ENCODE measurements at places on chromosomes 11 and 22. TPM values are rescaled to one million over a fixed set of nuclear protein-coding genes. Genes with fewer than 3 reads are reported as not detected.

DNA sequence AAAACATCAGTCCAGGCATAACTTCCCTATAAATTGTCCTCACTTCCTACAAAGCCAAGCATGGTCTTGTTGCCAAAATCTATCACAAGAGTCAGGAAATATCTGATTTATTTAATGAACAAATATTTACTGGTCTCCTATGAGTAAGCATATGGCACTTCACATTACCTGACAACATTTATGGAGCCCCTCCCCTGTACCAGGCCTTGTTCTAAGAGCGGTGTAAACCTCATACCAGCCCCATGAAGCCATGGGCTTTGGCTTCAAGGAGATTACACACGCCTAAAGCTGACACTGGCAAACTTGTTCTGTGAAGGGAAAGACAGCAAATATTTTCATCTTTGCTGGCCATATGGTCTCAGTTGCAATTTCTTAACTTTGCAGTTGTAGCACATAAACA, 43.0 kb upstream of the EIF3D start:
- no peak for DNase-seq

DNA sequence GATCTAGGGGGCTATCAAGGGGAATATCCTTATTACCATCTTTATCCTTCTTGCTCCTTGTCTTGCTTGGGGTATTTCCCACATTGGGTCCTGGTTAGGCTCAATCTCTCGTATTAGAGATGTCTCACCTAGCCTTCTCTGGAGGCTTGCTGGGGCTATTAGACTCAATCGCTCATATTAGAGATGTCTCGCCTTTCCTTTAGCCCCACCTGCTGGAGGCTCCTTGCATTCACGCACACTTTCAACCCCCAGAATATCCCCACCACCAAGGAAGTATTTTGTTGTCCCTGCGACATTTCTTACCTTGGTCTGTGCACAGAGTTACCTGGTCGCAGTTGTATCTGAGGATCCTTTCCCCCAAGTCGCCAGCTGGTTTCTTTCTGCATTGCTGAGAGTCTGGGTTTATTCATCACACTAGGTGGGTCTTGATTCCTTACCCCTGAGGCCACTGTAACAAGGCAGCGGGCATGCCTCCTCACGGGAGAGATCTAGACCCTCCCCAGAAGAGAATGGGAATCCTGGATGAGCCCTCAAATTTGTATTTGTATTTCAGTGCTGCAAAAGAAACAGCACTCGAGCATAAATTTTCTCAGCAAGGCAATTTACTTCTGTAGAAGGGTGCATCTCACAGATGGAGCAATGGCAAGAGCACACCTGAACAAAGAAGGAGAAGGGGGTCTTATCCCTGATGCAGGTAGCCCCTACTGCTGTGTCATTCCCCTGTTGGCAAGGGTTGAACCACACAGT, 15.9 kb upstream of the HYLS1 start:
- DNase-seq: no peak

DNA sequence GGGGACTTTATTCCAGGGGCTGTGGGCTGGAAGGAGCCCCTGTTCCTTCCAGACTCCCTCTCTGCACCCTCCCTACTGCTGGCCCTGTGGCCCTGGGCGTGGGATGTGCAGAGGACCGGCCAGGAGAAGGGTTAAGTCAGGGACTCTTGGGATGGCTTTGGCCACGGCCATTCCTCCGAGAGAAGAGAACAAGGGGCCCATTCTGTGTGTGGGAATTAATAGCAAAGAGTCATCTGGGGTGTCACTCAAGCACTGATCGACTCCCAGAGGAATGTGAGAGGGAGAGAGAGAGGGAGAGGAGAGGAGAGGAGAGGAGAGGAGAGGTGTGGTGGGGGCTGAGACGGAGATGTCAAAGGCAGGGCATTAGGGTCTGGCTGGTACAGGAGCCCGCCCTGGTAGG, 14.2 kb upstream of the SOX10 start:
- DNase-seq: no peak

DNA sequence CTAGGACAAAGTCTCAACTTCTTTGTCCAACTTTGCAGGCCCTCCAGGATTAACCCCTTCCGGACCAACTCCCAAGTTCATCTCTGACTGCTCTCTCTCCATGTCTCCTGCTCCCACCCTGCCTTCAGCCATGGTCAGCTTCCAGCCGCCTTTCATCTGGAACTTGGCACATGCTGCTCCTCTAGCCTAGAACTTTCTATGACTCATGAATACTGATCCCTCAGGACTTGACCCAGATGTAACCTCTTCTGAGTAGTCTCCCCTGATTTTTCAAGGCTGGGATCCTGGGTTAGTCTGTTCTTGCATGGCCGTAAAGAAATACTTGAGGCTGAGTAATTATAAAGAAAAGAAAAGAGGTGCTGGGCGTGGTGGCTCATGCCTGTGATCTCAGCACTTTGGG, 5.2 kb upstream of the SLC15A3 start:
- DNase-seq: no peak

The CAPN5 gene
- not detected for polyA plus RNA-seq

- DNase-seq: no peak
Measured at GRCh38 chr11:93540896-93541553, 2.2 kb downstream of the SMCO4 start.

GRCh38 chr11:103484545-103484944, 375.3 kb downstream of the DYNC2H1 start:
- no peak for DNase-seq

- no peak for DNase-seq
Measured at GRCh38 chr11:119691020-119691666, 37.9 kb downstream of the NECTIN1 start.

GRCh38 chr11:2662430-2663299, 37.1 kb downstream of the KCNQ1OT1 start:
- no peak for DNase-seq

DNA sequence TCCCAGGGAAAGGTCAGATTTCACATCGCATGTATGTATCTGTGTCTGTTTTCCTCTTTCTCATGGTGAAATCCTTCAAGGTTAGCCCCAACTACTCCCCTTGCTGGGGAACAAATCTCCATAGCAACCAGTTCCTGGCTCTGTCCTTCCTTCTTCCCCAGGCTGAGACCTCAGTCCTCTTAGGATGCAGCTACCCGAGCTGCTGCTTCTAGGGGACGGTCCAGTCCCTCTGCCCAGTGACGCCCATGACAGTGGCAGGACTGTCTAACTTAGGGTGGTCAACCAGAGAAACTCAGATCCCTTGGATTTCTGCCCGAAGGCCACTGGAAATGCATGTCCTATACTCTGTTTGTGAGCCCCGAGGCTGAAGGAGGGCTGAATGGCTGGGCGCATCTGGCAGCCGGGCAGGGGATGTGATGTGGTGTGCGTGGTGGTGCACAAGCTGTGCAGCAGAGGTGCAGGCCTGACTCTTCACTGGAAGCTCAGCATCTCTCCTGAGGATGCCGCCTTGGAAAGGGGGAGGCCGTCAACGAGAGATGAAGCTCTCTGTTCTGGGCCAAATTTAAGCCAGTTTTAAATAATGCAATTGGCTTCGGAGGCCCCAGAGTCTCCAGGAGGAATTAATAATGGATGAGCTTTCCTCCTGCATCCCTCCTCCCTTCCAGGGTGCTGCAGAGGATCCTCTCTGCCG, 118.7 kb upstream of the B3GAT1 start:
- no peak for DNase-seq

DNA sequence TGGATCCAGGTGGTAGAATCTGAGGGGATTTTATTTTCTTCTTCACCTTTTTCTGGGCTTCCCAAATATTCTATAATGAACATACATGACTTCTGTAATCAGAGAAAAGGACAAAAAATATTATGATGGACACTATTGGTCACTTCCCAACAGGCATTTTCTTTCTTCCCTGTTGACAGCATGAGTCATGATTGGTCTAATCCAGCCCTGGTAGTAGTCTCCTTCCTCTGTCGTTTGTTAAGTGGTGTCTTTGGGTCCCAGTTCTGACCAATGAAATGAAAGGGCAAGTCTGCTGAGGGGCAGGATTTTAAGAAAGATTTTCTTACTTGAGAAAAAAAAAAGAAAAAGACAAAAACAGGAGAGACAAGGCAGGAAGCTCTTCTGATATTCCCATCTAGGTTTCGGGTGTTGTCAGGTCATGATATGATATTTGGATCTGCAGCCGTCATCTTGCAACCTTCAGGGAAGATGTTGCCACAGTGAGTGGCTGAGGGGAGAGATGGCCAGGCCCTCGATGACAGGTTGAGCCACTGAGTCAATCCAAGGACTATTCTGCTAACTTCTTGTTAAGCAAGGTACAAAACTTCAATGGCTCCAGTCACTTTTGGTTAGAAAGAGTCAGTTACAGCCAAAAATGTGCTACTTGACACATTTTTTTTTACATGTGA, 23.3 kb upstream of the PLEKHB1 start:
- no peak for DNase-seq

DNA sequence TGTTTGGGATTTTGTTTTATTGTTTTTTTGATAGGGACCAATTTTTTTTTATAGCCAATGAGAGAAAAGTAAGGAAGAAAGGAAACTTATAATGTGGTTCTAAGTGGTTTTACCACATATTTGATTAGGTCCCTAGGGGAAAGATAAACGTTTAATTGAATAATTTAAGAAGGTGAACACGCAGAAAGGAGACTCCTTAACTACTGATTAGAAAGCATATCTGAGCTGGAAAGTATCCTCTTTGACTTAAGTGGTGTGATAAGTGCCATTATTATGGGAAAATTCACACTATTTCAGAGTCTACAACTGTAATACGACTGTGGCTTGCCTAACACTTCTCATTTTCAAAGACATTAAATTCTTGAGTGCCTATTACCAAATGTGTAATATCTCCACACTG, 106.5 kb upstream of the GRAMD1B start:
- no peak for DNase-seq

The SPON1 gene
- 0.49 TPM for polyA plus RNA-seq

- DNase-seq: no peak
Measured at GRCh38 chr11:17558916-17559315, 11.9 kb downstream of the OTOG start.

- no peak for DNase-seq
Measured at GRCh38 chr11:67564230-67564629, 19.4 kb upstream of the GSTP1 start.

DNA sequence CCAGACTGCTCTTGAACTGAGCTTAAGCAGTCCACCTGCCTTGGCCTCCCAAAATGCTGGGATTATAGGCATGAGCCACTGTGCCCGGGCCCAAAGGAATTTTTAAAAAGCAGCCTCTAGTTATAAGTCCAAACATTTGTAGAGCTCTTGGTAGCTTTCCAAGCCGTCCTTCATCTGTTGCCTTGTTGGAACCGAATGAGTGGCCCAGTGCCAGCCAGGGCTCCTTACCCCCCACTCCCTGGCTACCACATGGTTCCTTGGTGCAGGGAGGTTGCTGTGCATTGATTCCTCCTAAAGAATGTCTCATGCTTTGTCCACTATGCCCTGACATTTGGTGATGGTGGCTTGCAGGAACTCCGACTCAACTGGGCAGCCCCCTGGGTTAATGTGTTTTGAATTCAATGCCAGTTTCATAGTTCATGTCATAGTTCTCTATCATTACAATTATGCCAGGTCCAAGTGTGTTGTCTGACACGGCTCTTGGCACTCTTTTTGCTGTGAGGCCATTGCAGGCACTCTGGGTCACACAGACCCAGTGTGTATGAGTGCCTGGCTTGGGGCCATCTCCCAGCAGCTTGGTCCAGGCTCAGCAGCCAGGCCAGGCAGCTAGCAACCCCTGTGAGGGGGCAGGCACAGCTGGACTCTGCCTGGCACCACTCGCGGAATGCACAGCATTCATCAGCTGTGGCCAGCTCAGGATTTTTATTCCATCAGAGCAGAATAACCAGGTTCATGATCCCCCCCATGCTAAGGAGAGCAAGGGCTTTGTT, 13.3 kb upstream of the MICALL1 start:
- no peak for DNase-seq
